ENCODE measurements at places on chromosomes 6 and 20.

- DNase-seq = no peak
Observed at GRCh38 chr6:157226026-157226625, 97.2 kb downstream of the TMEM242 start.

GRCh38 chr20:24289737-24290481 lies 179.5 kb upstream of the SYNDIG1 start:
- DNase-seq = no peak

- DNase-seq = no peak
Observed at GRCh38 chr20:35448788-35449373, 6.5 kb upstream of the CEP250 start.

DNA sequence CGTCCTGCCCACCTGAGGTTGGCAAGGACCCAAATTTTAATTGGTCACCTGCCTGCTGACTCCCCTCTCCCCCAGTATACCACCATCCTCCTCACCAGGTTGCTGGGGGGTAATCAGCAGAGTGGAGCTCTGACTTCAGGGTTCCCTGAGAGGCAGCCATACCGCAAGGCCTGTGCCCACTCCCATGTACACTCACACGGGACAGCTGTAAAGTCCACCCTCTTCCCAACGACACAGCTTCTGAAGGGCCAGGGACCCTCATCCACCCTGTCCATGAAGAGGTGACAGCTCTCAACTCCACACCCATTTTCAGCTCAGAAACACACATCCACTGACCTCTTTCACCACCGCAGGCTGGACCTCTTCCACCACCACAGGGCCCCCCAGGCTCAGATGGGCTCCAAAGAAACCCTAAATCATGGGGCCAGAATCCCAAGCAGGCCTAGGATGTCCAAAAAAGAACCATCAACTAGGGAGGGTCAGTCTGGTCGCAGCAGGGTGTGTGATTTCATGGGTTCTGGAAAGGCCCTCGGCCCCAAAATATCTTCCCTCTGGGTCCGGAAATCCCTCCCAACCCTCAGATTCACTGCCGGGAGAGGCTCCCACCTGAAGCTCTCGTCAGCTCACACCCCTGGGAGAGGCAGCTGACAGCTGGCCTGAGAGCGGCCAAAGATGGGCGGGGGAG lies 30.0 kb downstream of the TFEB start:
- no peak for DNase-seq

DNA sequence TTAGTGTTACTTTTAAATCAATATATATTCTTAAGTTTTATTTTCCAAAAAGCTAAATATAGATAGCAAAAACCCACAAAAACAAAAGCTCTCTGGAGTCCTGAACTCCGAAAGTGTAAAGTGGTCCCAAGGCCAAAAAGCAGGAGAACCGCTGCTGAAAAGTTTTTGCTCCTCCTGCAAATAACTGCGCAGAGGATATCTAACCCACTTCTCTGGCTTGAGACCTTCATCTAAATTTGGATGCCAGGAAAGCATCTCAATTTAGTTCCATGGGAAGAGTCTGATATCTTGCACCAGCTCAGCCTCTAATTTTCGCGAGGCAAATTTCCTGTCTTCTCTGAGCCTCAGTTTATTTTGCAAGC lies 523 bp downstream of the MRPS10 start:
- no peak for DNase-seq

DNA sequence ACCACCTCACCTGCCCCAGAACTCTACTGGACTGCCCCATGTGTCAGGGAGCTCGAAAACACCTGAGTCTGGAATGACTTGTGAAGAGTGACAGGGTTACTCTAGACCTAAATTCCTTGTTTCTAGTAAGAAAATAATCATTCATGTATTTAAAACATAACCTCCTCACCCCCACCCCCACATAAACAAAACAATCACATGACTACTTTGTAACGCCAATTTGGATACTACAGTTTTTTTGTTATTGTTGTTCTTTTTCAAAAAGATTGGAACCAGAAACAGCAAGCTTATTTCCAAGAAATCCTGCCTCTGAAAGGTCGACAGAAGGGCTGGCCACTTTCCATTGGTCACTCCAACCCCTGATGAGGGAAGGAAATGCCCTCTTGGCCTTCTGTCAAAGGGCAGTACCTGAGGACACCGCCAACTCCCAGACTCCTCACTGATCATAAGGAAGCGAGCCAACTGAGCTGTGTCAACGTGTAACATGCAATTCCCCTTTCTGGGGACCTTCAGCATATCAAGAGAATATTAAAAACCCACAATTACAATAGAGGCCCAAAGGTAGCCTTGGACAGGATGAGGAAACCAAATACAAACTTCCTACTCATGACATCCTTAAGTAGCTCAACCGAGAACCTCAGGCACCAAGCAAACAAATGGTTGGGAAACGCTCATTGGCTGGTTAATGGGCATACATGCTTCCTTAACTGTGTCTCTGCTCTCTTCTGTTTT lies 2.6 kb downstream of the MCUR1 start:
- DNase-seq = no peak

GRCh38 chr20:1939270-1939595 lies 44.0 kb downstream of the SIRPA start:
- no peak for DNase-seq

- no peak for DNase-seq
Observed at GRCh38 chr6:17427617-17428016, 34.2 kb downstream of the CAP2 start.

- DNase-seq = peak; percentile 54
Observed at GRCh38 chr6:24910961-24911725, 24.6 kb downstream of the RIPOR2 start.

- no peak for DNase-seq
Observed at GRCh38 chr6:163688739-163689362, 274.3 kb downstream of the QKI start.

GRCh38 chr20:35757098-35757705 lies 14.6 kb upstream of the PHF20 start:
- DNase-seq = no peak

- no peak for DNase-seq
Observed at GRCh38 chr6:142947714-142948480, 2.9 kb upstream of the HIVEP2 start.

- no peak for DNase-seq
Observed at GRCh38 chr6:119170447-119171087, 92.1 kb upstream of the FAM184A start.

DNA sequence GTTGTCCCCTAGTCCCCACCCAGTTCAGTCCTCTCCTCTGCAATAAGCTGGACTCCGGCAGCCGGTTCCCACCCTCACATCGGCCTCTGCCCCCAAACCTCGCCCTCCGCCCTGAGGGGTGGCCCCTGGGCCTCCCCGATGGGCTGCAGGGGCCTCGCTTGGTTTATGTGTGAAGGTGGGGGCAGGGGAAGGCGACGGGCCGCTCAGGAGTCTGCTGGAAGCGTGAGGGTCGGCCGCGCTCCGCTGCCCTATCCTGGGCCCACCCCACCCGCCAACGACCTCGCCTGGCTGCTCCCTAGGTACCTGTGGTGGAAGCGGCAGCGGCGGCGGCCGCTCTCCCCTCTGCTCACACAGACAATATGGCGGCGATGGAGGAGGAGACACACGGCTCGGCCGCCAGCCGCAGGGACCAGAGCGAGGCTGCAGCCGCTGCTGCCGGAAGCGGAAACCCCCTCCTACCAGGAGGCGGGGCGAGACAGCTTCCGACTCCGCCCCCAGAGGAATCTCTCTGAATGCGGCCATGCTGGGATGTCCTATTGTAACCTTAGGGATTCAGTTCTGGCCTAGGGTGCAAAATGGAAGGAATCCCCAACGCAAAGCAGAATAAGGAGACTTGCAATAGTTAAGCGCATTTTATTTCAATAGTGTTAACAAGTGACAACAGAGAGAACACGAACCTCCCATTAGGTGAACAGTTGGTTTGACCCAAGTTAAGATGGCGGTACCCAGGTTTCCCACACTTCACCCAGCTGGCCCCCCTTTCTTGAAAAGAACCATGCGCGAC lies at the start of gene CSNK2A1:
Gene CSNK2A1, minus strand, starts transcription at position 422 of the 784 bp plus-strand sequence. CDS start 35,239 bp downstream, outside the sequence.
- DNase-seq = peak; percentile 99

DNA sequence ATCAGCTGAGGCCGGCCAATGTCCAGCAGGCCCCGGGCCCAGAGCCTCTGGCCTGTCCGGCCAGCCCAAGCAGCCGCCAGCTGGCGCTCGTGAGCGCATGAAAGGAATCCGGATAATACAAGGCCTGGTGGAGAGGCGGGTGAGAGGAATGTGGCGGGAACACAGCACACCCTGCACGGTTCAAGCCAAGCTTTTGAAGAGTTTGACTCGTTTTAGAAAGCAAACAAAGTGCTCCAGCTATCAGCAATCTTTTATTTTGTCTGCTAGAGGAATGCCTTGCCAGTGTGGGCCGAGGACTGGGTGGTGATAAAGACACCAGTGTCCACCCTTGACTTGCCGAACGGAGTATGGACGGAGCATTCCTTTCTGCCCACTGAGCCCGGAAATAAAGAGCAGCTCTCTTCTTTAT lies 9.3 kb upstream of the NEDD9 start:
- no peak for DNase-seq

DNA sequence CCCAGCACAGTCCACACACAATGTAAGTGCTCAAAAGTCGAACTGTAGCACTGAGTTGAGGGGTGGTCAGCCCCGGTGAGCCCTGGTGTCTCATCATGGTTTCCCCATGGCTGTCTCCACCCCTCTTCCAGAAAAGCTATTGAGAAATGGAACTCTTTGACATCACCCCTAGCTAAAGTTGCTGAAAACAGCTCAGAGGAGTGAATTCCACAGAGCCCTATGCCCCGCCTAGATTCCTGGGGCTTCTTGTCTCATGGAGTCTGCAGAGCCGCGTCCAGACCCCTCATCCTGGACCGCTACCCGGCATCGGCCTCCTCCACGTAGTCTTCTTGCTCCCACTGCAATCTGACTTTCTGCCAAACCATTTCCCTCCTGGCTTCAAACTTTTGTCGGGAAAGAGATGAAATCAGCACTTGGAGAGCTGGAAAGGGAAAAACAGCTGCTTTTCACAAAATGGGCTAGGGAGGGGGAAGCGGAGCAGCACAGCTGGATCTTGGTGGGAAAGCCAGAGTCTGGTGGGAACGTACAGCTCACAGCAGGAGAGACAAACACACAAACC lies 132.2 kb downstream of the SNX5 start:
- no peak for DNase-seq

- no peak for DNase-seq
Observed at GRCh38 chr6:116094041-116094440, 6.6 kb upstream of the NT5DC1 start.

DNA sequence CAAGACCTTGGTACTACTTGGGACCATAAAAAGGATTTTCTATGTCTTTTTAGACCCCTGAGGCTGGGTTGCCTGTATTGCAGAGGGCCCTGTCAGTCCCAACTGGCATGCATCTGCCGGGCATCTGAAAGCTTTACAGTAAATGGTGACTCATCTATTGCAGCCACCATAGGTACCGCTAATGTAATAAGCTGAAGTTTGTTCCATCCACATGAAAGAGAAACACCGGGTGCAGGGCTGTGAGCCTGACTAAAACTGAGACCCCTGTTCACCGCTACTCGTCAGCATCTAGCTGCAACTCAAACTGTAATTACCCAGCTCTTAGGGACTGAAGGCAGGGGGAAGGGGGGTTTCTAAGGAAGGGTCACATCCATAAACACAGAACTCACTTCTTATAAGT lies 49.5 kb downstream of the TRERF1 start:
- DNase-seq = no peak

GRCh38 chr6:156345700-156346099 lies 431.5 kb upstream of the ARID1B start:
- no peak for DNase-seq

GRCh38 chr6:139066080-139066479 lies 37.5 kb downstream of the ABRACL start:
- DNase-seq = no peak

- DNase-seq = no peak
Observed at GRCh38 chr6:169034516-169035167, 219.0 kb downstream of the THBS2 start.

DNA sequence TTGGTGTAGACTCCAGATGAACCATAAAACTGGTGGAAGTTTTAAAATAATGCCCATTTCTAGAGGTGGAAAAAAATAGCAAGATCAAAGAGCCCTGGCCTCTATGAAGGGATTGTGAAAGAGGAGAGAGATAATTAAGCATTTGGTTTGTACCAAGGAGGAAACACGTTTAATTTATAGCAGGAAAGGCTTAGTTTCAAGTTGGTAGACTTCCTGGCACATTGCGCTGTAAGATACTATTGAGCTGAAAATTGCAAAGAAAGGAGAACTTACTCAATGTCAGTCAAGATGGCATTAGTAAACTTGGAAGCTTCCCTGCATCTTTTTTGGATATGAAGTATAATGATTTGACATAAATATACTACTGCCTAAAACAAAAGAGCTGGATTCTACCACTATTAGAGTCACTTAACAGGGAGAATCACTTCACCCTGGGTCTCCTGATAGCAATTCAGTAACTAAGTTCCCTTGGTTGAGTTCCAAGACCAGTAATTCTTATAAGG lies 24.4 kb downstream of the MARCKS start:
- no peak for DNase-seq

DNA sequence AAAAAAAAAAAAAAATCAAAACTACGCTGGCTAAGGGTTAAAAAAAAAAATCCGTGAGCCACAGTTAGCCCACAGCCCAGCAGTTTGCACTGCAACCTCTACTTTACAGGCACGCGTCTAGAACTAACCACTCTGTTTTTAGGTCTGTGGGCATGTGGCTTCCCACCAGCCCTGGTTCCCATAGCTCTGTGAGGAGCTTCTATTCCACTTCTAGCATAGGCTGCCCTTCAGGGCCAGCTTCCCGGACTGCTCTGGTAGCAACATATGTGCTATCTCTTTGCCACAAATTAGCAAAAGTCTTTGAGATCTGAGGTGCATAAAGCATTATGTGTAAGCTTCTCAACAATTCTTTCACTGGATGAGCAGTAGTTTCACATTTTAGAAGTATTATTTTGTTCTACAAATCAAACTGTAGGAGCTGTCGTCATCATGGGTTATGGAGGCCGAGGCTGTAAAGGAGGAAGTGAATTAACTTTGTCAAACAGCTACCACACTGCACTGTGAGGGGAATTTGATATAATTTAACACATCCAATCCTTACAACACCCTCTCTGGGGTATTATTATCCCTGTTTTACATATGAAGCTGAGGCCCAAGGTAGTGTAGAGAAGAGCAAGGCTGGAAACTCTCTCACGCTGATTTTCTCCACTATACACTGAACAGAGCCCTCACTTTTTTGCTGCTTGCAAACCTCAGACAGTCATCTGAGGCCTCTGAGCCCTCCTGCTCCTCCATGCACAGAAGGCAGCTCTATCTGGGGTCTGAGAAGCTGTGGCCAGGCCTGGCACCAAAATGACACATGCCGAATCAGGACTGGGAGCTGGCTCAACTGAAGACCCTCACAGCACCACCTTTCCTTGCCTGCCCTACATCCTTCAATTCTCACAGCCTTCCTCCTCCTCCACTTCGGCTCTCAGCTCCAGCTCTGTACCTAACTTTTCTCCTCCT lies 35.4 kb downstream of the MAN1A1 start:
- DNase-seq = no peak

GRCh38 chr20:41268402-41268801 lies 49.1 kb downstream of the ZHX3 start:
- DNase-seq = no peak

- DNase-seq = no peak
Observed at GRCh38 chr20:44979090-44979621, 12.8 kb downstream of the STK4 start.

All from NCI-H748 treated with DMSO at 0.1 percent for 48 hours (cell line).